Right forelimb (tissue), 1 donor: ENCODE measurements at places on chromosomes 5 and 9.

DNA sequence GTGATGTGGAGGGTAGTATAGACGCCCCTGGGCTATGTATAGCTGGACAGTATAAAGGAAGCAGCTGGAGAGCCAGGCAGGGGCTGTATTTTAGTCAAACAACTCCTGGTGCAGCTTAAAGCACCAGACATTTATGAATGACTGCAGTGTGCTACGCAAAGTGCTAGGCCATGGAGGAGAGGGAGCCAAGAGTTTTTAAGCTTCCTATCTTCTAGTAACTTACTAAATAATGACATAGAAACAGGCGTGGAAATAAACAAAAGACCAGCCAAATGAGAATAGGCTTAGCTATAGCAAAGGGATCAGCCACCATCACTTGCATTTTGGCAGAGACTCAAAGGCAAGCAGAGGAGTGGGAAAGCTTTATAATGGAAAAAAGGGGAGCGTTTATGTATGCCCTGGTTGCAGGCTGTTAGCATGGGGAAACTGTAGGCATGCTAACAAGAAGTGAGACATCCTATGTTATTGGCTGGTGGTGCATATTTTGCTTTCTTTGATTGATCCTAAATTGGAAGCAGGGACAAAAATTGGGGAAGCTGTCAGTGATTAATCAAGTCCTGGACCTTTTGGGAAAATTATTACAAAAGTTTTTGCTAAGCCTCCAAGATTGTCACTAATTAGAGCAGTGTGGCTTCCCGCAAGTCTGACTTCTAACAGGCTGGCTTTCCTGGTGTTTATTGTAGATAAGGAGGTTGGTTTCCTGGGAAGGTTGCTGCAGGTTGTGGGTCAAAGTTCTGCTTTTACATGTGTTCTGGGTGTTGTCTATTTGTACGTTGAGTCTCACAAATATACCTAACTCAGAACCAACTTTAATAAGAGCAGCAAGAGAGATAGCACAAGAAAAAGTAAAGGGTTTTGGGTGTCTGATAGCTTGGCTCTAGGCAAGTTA lies 46.6 kb downstream of the RAB3C start:
- no peak for DNase-seq

DNA sequence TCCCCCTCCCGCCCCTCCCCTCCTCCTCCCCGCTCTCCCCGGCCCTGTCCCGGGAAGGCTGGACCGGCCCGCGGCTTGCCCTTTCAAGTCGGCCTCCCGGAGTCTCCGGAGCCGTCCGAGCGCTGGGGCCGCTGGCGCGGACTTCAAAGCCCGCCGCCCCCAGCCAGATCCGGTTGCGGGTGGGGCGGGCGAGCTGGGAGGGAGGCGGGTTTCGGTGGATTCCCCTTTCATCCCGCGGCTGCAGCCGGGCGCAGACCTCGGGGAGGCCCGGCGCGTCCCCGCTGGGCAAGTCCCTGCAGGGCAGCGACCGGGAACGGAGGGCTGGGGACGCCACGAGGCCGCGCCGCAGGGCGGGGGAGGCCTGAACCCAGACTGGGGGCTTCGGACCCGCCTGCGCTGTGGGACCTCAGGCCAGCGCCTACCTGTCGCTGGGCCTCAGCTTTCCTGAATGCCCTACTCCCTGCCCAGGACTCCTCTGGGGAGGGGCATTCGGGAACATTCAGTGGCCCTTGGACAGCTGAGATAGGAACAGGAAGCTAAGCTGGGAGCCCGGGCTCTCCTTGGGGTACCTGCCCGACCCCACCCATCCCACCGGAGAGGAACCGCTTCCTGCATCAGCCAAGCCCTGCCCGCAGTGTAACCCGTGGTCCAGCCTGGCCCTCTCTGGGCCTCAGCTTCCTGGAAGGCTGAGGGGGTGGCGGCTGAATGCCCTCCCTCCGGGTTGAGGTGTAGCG lies 23.4 kb downstream of the C9orf50 start:
- peak; percentile 80 for DNase-seq

GRCh38 chr9:16516891-16517290 lies 353.6 kb downstream of the BNC2 start:
- no peak for DNase-seq

- DNase-seq, result no peak
Observed at GRCh38 chr9:111094958-111095357, 56.7 kb upstream of the LPAR1 start.

GRCh38 chr9:12776513-12777055 lies 1.8 kb downstream of the LURAP1L start:
- peak; percentile 91 for DNase-seq

DNA sequence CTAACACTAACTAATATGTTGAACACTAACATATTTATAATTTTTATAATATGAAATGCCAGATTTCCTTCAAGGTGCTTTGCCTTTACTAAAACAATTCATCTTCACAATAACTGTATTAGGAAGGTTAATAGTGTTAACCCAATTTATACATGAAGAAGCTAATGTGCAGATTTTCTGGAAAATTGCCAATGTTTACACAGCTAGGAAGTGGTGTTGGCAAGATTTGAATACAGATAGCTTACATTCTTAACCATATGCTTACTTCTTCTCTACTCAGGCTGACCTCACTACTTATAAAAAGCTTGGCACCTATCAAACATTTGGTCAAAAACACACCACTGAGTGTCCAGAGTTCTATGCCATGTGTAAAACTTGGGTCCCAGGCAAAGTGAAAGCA lies 445.4 kb upstream of the ITGA1 start:
- DNase-seq, result no peak

DNA sequence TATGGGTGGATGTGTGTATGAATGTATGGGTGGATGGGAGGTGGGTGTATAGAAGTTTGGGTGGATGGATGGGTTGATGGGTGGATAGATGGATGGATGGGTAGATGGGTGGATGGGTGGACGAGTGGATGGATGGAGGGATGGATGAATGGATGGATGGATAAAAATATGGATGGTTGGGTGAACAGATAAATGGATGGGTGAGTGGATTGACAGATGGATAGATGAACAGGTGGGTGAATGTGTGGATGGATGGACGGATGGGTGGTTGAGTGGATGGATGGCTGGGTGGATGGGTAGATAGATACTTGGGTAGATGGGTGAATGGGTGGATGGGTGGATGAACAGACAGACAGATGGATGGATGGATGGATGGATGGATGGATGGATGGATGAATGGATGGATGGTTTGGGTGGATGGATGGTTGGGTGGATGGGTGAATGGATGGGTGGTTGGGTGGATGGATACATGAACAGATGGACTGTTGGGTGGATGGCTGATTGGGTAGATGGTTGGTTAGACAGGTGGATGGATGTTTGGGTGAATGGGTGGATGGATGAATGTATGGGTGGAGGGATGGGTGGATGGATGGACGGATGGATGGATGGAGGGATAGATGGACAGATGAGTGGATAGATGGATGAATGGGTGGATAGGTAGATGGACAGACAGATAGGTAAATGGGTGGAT lies 166.8 kb downstream of the IRX2 start:
- DNase-seq, result no peak

DNA sequence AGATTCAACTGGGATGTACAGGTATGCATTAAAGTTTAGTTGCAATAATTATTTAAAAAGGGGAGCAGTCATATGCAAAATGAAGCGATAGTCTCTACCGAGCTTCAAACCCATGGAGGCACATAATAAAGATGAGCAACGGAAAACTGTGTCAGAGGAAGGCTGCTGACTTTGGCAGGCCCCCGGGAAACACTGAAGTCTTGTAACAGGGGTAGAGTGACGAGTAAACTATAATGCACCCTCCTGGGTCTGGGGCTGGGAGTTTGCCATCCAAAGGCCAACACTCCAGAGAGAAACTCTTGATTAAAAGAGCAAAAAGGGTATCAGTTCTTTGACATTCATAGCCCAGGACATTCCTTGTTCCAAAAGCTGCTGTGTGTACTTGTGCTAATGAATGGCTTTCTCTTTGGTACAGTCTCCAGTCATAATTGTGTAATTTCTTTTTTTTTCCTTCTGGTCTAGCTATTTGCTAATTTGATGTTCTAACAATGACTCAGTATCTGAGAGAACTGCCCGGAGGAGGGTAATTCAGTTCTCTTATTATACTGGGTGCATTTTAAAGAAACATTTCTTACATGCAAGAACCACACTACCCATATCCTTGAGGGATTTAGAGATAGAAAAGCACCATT lies 59.2 kb downstream of the TNC start:
- no peak for DNase-seq

DNA sequence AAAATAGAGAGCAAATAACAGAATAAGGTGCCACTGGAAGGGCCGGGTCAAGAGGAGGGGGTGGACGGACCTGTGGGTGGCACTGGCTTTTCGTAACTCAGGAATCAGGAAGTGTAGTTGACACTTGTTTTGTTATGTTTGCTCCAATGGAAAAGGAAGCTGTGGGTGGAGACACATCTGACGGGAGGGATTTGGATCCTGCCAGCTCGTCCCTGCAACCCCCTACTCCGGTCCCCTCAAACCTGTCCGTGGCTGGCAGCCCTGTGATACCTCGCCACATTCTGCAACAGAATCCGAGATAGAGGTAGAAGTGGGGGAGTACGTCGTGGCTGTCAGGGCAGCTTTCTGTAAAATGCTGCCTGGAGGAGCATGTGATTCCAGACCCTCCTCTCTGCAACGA lies 104.2 kb upstream of the IER5L start:
- peak; percentile 17 for DNase-seq

DNA sequence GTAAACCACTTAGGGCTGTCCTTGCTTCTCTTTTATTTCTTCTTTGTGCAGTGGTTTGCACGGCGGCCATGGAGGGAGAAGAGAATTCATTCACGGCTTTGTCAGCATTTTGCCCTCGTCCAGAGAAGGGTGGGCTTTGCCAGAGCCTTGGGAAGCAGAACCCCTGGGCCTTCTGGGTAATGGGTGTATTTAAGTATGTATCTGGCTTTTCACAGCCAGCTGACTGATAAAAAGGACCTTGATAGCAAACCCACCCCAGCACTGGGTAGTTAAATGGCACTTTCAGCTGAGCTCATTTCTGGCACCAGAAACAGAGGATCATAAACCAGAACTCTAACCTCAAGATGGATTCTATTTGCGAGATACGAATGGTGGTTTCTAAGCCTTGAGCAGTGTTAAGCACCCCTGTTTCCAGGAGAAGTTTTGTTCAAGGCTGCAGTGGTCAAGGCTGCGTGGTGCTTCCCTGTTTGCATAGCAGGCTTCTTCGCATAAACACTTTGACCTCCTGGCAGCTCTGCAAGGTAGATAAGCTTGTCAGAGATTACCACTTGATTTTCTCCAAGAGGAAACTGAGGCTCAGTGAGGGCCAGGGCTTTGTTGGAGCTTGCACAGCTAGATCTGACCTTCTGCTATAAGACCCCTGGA lies 441.6 kb upstream of the KLF4 start:
- DNase-seq, result no peak

DNA sequence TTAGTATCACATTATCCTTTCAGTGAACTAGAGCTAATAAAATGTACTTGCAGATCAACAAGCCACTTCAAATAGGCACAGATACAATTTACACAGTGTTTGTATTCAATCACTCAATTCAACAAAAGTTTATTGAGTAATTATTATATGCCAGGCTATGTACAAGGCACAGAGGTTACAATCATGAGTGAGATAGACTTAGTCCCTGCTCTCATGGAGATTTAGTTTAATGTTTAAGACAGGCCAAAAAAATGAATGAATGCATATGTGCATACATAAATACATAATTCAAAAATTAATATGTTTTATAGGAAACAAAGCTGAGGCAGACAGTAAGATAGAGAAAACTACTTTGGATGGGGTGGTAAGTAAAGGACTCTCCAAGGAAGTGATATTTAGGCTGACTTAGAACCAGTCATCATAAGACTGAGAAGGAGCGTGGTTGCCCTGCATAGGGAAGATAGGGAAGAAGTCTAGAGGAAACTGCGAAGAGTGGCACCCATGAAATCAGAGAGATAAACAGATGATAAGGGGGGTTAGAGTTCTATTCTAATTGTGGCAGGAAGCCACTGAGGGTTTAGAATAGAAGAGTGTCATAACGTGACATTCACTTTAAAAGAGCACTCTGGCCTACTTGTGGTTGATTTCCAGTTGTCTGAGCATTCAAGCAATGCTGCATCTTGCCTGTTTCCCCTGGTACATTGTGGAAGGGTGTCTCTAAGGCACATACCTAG lies 49.7 kb upstream of the GRAMD2B start:
- DNase-seq, result no peak

GRCh38 chr5:103262422-103262871 lies 3.9 kb downstream of the MACIR start:
- no peak for DNase-seq

- no peak for DNase-seq
Observed at GRCh38 chr5:152912924-152913323, 507.8 kb upstream of the NMUR2 start.

DNA sequence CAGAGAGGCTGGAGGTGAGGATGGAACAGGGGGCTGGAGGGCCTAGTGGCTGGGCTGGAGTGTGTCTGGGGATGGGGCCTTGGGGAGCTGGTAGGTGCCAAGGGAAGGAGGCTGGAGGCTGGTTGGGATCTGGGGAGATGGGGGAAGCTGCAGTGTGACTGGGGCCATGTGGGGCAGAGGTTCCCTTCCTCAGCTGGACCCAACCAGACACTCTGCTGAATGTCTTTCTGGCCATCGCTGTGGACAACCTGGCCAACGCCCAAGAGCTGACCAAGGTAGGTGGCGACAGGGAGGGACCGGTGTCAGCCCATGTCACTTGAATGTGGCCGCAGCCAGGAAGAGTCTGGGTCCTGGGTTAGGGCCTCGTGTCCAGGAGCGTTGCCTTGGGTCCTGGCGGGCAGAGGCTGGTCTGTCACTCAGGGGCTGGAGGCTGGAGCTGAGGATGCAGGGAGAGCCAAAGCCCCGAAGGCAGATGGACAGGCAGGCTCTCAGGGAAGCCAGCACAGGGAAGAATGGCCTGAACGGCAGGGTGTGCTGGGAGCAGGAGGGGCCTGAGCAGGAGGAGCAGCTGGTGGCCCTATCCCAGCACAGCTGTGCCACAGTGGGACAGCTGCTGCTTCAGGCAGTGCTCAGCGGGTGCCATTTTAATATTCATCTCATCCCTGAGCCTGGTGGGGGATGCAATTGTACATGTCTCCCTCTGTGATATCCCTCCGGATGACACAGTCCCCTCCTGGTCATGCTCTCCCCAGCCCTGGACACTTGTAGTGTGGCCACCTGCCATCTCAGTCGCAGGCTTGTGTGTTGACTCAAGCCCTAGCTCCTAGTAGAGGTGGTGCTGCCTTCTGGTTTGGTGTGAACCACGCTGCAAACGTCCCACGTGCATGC lies 132.5 kb downstream of the CACNA1B start:
- no peak for DNase-seq

DNA sequence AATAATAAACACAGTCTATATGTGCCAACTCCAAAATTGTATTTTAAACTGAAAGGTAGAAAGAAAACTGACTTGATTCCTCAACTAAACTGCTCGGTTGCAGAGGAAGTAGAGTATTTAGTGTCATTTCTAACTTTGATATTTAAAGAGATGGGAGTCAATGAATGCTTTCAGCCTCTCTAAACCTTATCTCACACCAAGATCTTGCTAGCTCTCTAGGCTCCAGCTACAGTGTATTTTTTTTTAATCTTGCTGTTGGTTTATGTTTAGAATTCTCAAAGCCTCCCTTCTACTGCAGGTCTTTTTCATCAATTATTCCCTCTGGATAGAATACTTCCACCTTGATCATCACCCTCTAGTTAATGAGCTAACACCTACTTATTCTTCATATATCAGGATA lies 419.4 kb upstream of the ZNF462 start:
- no peak for DNase-seq
